Right cardiac atrium (tissue), 5 donors: ENCODE measurements at places on chromosomes 1 and 21. TPM values are rescaled to one million over a fixed set of nuclear protein-coding genes. Genes with fewer than 3 reads are reported as not detected.

- no peak for DNase-seq
Measured at GRCh38 chr1:41435570-41436178, 48.8 kb downstream of the EDN2 start.

DNA sequence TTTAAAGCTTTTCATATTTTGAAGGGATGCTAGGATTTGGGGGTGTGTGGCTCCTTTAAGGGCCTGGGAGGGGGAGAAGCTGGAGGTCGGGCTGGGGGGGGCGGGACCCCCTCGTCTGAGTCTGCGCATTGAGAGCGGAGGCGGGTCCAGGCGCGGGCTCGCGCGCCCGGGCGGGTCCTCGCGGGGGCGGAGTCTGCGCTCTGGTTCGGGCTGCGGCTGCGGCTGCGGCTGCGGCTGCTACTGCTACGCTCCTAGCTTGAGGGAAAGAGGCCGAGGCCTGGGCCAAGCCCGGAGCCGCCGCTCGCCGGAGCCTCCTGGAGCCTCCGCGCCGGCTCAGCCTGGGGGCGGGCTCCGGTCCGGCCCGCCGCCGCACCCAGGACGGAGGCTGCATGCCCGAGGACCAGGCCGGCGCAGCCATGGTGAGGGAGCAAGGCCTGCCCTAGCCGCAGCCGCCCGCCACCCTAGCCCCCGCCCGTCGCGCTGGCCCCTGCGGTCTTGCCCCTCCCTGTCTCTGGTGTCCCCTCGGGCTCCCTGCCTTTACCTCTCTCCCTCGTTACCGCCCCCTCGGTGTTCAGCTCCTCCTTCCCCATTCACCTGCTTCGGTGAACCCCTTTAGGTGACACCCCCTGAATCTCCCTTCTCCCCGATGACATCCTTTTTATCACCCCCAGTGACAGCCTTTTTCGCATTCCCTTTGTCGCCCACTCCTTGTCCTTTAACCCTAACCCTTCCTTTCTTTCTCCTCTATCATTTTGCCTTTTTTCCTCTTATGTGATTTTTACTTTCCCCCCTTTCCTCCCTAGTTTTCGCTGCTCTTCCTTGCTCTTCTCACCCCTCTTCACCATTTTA, at the start of gene ZYG11B:
ZYG11B (plus strand) TSS at position 189 of the 849 bp plus-strand sequence; CDS start at position 390, 201 bp downstream.
- peak; percentile 96 for DNase-seq

- no peak for DNase-seq
Measured at GRCh38 chr1:232459087-232459486, 170.8 kb downstream of the SIPA1L2 start.

- DNase-seq: no peak
Measured at GRCh38 chr1:151692226-151692625, 24.4 kb downstream of the CELF3 start.

The TMEM82 gene
- not detected for polyA plus RNA-seq
